Fibroblast of skin of scalp (primary cell): ENCODE measurements at places on chromosomes 4 and X.
A peak's percentile ranks its signal among the peaks of the same experiment; 100 is the strongest.

DNA sequence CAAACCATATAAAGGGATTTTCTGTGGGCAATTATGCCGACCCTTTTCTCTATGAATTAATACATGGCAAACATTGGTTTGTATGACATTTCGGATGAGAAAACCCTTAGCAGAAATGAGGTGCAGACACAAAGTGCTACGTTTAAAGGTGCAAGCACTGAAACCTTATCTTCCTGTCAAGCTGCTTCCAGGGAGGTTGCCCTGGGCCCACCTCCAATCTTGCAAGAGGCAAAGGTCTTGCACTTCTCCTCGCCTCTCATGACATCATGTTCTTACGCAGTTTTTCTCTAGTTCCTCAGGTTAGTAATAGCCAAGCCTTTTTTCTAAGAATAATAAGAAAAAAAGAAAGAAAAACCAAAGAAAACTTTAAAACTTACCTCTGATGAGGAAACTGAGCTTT is 220.1 kb downstream of the DHX15 start:
- no peak for DNase-seq

GRCh38 chrX:110280954-110281353 is 36.9 kb downstream of the AMMECR1 start:
- DNase-seq, result peak; percentile 73

- peak; percentile 66 for DNase-seq
Observed at GRCh38 chr4:120731561-120731960, 191.0 kb downstream of the PRDM5 start.

- DNase-seq, result peak; percentile 16
Observed at GRCh38 chr4:110198049-110198434, 373 bp downstream of the ELOVL6 start.

DNA sequence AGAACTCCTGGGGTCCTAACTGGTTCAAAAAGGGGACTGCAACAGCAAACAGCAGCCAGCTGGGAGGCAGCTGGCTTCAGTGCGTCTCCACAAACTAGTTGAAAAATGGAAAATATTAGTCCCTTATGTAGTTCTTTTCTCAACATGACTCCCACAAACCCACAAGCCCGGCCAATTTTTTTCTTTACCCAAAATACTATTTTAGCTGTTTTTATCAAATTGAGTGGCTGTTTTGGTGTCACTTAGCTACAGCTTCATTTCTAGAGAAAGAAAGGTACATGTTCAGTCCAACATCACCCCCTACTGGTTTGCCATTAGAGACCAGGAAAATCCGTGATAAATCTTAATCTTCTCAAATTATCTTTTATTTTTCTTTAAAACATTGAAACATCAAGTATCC is 97.2 kb downstream of the GUCY2F start:
- DNase-seq, result peak; percentile 53

DNA sequence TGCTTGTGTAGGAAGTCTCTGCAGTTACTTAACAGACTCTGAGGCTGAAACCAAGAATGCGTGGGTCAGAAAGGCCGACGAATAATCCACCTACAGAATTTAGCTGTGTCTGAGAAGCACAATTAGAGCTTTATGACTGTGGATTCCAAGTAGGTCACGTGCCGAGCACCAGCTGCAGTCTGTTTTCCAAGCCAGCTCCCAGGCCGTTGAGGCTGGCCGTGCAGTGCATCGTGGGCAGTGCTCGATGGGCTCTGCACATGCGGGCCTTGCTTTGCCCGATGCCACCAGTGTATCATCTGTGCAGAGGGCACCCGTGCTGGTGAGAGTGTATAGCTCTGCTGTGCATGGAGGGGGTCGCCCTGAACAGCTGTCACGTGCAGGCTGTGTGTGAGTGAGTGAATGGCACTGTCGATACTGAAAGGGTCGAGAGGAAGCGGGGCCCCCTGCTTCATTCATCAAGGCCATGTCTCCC is 67.5 kb upstream of the CLDN34 start:
- no peak for DNase-seq

- peak; percentile 64 for DNase-seq
Observed at GRCh38 chr4:88033309-88033708, 25.9 kb downstream of the PKD2 start.

- no peak for DNase-seq
Observed at GRCh38 chrX:150094375-150094774, 156.1 kb upstream of the EOLA2 start.

DNA sequence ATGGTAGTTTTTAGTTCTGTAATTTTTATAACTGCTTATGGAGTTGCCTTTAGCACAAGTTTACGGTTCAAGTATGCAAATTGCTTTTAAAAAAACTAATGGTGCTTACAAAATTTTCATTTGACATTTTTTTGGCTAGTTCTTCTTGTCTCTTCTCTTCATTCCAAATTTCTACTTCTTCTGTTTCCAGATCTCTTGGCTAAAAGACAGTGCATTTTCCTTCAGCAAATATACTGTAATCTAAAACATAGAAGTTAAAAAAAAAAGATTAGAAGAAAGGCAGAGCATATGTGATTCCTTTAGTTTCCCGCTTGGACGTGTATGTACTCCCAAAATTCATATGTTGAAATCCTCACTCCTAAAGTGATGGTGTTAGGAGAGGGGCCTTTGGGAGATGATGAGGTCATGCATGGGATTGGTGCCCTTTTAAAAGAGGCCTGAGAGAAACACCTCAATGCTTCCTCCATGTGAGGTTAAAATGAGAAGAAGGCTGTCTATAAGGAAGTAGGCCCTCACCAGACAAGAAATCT is 132.1 kb upstream of the NPY2R start:
- no peak for DNase-seq

DNA sequence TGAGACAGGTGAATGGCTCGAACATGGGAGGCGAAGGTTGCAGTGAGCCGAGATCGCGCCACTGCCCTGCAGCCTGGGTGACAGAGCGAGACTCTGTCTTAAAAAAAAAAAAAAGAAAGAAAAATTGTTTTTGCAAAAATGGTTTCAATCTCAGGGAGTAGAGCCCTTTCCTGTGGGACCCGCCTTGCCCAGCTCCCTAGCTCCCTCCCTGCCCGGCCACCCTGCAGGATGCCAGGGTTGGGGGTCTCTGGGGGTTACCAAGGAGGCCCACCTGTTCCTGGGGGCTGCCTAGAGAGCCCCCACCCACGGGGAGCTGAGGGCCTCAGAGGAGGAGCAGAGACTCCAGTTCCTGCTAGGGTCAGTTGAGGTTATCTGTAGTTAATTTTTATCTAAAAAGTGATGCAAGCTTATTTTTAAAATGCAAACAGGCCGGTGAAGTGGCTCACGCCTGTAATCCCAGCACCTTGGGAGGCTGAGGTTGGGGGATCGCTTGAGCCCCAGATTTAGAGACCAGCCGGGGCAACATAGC is 18.7 kb upstream of the PLCXD1 start:
- no peak for DNase-seq

- DNase-seq, result no peak
Observed at GRCh38 chr4:104818579-104818978, 323.9 kb upstream of the CXXC4 start.

DNA sequence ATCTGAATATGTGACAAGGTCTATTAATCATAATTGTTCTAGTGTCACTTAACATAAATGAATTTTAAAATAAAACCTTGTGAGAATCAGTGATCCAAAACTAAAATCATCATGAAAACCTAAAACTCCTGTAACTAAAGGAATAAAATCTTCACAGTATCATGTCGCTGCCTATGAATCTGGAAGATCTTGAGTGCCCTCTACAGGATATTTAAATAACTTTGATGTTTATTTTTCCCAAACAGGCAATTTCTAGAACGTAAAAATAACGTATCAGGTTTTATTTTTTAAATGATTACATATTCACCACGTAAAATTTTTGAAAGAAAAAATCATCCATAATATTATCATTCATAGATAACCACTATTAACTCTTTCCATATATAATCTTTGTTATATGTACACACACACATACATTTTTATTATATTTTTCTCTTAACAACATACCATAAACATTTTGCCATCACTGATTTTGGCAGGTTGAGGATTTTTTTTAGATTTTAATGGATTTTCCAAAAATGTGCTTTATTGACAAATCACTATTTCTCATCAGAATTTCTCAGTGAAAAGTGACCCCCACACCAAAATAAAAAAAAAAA is 79.6 kb downstream of the COMMD8 start:
- DNase-seq, result peak; percentile 40

DNA sequence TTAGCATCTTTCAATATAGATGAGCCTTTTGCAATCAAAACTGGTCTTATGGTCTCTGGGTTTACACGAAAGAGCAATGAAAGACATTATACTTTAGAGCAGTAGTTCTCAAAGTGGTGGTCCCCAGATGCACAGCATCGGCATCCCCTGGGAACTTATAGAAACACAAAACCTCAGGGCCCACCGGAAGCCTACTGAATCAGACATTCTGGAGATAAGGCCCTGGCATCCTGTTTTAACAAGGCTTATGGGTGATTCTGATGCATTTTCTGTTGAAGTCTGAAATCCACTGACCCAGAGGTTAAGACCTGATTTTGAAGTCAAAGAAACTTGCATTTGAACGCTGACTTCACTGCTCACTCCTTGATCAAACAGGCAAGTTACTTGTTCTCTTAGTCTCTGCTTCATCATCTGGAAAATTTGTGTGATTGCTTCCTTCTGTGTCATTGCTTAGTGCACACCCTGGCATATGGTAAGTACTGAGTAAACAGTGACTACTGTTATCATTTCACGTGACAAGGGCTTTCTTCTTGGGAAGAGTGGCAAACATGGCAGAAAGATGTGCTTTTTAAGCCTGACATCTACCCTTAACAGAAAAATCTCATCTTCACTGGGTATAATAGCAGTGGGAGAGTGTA is 14.5 kb downstream of the CHRNA9 start:
- DNase-seq, result peak; percentile 19

- DNase-seq, result no peak
Observed at GRCh38 chr4:4981827-4982226, 37.4 kb downstream of the CYTL1 start.

GRCh38 chr4:13733817-13734216 is 106.3 kb upstream of the BOD1L1 start:
- no peak for DNase-seq

- DNase-seq, result peak; percentile 38
Observed at GRCh38 chr4:111773858-111774257, 371.4 kb upstream of the FAM241A start.

- DNase-seq, result peak; percentile 98
Observed at GRCh38 chr4:128060699-128061565, at the start of gene LARP1B. LARP1B (plus strand) TSS chr4:128061312; CDS start chr4:128074952, 13,640 bp downstream.

DNA sequence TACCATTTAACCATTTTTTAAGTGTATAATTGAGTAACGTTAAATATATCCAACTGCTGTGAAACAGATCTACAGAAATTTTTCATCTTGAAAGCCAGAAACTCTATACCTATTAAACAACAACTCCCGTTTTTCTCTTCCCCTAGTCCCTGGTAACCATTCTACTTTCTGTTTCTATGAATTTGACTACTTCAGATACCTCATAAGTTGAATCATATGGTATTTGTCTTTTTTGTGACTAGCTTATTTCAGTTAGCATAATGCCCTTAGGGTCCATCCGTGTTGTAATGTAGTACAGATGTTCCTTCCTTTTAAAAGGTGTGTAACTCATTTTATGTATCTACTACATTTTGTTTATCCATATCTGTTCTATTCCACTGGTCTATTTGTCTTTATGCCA is 48.7 kb downstream of the STAG2 start:
- no peak for DNase-seq

GRCh38 chr4:14196131-14196530 is 568.6 kb upstream of the BOD1L1 start:
- peak; percentile 78 for DNase-seq

DNA sequence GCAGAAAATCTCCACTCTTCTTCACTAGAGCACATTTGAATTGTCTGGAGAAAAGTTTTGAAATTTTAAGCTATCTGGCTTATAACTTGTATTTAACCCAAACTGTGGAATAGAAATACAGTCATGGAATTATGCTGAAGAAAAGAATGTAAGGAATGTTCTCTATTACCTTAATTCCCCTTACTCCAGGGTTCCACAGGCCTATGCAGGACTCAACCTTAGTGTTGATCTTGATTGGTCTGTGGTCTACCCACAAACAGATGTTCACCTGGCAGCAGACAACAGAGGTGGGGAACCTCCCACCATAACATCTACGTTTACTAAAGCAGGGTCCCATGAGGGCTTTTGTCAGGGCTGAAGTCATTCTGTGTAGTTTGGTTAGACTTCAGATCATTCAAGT is 189.3 kb upstream of the GPRIN3 start:
- no peak for DNase-seq

GRCh38 chrX:15814771-15815365 is 24.6 kb downstream of the ZRSR2 start:
- no peak for DNase-seq

- no peak for DNase-seq
Observed at GRCh38 chr4:98006060-98006459, 137.2 kb downstream of the STPG2 start.

DNA sequence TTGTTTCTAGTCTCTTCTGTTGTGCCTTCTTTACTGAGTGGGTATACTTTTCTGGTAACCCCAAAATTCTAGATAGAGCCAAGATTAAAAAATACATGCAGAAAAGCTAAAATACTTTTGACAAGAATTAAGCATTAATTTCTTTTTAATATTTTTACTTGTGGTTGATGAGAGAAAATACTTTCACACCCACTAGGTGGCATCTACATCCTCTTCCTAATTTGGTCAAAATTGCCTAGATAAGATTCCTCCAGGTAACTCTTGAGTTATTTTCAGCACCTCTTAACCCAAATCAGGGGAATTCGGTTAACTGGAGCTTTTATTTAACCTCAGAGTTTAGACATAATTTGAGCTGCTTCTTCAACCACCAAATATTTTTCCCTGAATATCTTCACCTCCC is 28.4 kb upstream of the COX7B2 start:
- no peak for DNase-seq

- DNase-seq, result no peak
Observed at GRCh38 chrX:74160358-74160757, 143.6 kb upstream of the ZCCHC13 start.

GRCh38 chrX:133005042-133005441 is 46.6 kb upstream of the HS6ST2 start:
- DNase-seq, result peak; percentile 22
